ENCODE measurements at places on chromosomes 1 and 21. TPM values are rescaled to one million over a fixed set of nuclear protein-coding genes. Genes with fewer than 3 reads are reported as not detected.

The SNIP1 gene
- 5.0 TPM for polyA plus RNA-seq

The LAX1 gene
- polyA plus RNA-seq: 0.03 TPM

The RNF223 gene
- not detected for polyA plus RNA-seq

The RCSD1 gene
- polyA plus RNA-seq: 0.13 TPM

The SPATA46 gene
- not detected for polyA plus RNA-seq

The SPRR2B gene
- polyA plus RNA-seq: not detected

The FAM3B gene
- not detected for polyA plus RNA-seq

Data from endothelial cell of umbilical vein (primary cell).